ENCODE measurements at places on chromosomes 1 and 21.

DNA sequence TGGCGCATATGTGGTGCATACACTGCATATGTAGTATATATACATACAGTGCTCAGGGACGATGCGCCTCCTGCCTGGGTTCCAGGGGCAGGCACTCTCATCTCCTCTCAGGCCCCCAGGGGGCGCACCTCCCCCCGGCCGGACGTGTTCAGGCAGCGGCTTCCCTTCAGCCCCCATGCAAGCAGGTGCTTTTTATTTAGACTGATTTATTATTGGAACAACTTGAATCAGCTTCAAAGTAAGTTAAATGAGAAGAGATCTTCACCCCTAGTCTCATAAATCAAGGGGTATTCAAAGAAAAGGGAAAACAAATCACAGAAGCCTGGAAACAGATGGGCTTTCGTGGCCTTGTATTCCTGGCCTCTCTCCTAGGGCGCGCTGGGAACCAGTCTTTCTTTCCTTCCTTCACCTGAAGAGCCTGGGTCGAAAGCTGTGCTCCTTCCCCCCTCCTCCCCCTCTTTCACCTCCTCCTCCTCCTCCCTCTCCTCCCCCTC lies 64.6 kb downstream of the UBIAD1 start:
- DNase-seq: peak; percentile 64

DNA sequence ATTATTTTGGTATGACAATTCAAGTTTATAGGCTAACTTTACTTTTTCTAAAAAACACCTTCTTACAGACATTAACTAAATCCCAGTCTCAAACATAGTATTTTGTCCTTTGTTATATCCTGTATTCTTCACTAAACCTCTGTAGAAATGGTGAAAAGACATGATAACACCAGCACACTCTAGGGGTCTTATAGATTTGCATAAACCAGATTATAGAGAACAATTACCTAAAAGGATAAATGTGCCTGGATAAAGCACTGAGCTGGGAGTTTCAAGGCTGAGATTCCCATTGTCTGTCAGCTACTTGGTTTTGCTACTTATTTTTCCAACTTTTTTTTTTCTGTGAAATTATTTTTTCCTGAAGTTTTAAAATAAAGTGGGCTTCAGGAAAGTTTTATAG lies 1288.6 kb upstream of the TMPRSS15 start:
- no peak for DNase-seq

- DNase-seq: no peak
These were observed 36.2 kb upstream of the ZNF362 start for GRCh38 chr1:33219886-33220661.

- no peak for DNase-seq
These were observed 8.4 kb upstream of the SLC37A1 start for GRCh38 chr21:42505090-42505726.

GRCh38 chr1:54107131-54107530 lies 45.7 kb downstream of the CDCP2 start:
- no peak for DNase-seq

- peak; percentile 97 for DNase-seq
These were observed 4.5 kb upstream of the NFIA start for GRCh38 chr1:61077676-61078541.

DNA sequence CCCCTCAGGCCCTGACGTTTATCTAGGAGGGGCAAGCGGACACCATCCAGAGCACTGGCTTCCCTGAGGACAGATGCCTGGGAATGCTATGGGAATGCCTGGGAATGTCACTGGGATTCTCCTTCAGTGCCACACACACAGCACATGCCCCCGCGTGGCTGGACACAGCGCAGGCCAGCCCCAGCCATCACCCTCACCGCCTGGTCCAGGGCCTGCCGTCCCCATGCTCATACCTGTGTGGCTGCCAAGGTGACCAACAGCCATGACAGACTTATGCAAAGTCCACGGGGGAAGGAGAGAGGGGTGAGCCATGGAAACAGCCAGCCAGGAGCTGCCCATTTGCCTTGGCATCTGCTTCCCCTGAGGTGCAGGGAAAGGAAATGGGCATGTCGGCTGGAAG lies 5.7 kb upstream of the TAS1R2 start:
- no peak for DNase-seq

- no peak for DNase-seq
These were observed 23.4 kb downstream of the CSF1 start for GRCh38 chr1:109933856-109934711.

DNA sequence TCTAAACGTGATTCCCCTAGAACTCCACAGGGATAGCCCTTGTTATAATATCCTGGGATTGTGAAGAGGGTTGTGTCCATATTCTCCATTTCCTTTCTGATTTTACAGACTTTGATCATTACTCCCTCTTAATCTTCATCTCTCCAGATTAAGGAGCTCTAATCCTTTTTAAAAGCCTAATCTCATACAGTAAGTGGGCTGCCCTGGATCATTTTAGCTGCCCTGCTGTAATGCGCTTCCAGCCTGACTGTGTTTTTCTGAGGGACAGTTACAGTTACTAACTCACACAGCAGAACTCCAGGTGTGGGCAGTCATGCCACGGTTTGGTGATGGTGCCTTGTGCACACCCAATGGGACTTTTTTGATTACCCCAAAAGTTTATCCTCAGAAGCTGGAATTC lies 33.5 kb downstream of the PROX1 start:
- DNase-seq: no peak

- DNase-seq: peak; percentile 47
These were observed 1.6 kb downstream of the CDC42 start for GRCh38 chr1:22053861-22054770.

GRCh38 chr1:68015971-68016370 lies 34.5 kb downstream of the DIRAS3 start:
- no peak for DNase-seq

DNA sequence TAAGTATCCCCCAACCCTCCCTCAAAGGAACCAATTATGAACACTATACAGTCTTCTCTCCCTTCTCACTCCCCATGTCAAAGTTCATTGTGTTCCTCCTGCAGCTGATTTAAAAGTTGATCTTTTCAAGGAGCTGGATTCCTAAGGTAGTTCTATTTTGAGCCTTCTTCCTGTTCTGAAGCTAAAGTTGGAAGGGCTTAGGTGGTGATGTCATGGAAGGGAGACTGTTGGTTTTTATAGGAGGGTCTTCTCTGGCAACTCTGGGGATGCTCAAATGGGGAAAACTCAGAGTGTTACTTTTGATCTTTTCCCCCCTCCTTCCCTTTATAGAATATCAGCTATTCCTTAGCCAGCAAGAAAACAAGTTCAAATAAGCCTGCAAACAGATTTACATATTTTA lies 83.0 kb upstream of the AK4 start:
- DNase-seq: no peak

- DNase-seq: no peak
These were observed 447 bp upstream of the PAQR6 start for GRCh38 chr1:156248323-156248683.

DNA sequence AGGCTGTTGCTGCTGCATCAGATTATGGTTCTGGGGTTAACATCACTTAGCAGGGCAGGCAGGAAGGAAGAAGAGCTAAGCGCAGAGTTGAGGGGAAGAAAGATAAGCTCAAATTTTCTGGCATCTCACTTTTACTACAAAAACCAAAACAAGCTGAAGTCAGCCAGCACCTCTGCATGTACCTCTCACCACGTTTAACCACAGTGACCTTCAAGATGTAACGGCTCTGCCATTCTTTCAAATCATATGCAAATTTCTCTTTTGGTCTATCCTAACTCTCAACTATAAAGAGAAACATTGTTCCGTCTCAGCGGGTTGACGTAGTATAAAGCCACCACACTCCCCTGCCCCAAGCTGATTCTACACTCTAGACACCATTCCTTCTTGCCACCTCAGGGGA lies 154.4 kb downstream of the OMA1 start:
- DNase-seq: peak; percentile 7

- no peak for DNase-seq
These were observed 53.0 kb downstream of the CD46 start for GRCh38 chr1:207804721-207805468.

- DNase-seq: no peak
These were observed 132.5 kb upstream of the CACHD1 start for GRCh38 chr1:64337475-64337874.

DNA sequence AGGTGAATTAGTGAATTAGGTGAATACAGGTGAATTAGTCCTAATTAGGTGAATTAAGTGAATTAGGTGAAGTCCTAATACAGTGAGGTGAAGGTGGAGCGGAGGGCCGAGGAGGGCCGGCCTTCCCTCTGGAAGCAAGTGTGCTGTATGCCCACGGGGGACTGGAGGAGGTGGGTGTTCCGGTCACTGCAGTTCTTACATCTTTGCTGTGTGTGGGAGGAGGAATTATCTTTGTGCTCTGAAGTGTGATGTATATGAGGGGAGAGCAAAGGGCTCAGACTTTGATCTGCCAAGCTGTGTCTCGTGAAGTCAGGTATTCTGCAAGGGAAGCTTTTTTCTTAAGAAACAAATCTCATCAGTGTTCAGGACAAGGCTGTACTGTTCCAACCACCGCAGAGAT lies 45.4 kb downstream of the AGPAT3 start:
- DNase-seq: no peak

GRCh38 chr1:246002725-246003441 lies 504.2 kb downstream of the SMYD3 start:
- DNase-seq: peak; percentile 79

DNA sequence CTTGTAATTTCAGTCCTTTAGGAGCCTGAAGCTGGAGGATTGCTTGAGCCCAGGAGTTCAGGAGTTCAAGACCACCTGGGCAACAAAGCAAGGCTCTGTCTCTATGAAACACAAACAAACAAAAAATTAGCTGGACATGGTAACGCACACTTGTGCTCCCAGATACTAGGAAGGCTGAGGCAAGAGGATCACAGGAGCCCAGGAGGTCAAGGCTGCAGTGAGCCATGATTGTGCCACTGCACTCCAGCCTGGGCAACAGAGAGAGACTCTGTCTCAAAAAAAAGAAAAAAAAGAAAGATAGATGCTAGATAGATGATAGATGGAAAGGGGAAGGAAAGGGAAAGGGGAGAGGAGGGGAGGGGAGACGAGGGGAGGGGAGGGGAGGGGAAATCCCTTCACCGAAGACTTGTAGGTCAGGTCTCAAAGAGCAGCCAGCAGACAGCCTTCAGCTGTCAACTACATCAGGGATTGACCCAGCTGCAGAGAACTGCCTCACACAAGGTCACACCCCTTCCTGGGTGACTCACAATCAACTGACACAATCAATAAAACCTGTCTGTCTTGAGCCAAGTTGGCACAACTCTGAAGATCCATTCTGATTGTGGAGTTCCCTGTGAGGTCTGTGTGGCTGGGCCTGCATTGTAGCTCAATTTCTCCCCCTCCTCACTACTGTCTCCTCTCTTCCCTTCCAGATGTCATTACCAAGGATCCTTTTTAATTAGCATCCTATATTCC lies 200.6 kb downstream of the RGS7 start:
- no peak for DNase-seq

- DNase-seq: no peak
These were observed 21.8 kb downstream of the KDM4A start for GRCh38 chr1:43671626-43672330.

- no peak for DNase-seq
These were observed 34.6 kb downstream of the TMEM63A start for GRCh38 chr1:225847610-225848009.

Measured in CD4-positive, alpha-beta T cell treated with Interleukin-21 for 1 hour (primary cell).